ENCODE measurements at places on chromosomes 1 and 21.

DNA sequence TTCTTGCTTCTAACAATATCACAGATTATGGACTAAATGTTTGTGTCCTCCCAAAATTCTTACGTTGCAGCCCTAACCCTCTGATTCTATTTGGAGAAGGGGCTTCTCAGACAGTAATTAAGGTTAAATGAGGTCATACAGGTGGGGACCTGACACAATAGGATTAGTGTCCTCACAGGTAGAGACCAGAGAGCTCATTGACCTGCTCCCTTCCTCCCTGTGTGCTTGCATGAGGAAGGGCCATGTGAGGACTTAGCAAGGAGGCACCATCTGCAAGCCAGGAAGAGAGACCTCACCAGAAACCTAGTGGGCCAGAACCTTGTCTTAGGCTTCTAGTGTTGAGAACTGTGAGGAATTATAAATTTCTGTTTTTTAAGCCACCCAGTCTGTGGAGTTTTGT is 322.6 kb downstream of the SMYD3 start:
- no peak for DNase-seq

DNA sequence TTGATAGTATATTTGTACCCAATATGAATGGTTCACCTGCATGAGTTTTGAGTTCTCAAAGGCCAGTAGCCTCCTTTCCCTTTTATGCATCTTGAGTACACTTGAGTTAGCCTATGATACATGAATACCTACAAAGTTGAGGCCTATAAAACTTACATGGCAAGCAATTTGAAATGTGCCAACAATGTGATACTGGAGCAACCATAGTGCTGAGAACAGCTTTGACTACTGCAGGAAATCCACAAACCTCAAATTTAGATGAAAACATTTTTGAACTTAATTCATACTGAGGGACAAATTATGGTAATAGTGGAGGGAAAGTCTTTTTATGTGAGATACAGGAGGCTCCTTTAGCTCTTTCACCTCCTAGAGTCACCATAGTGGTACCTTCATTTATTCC is 37.4 kb downstream of the LEPR start:
- no peak for DNase-seq

- DNase-seq = no peak
Observed at GRCh38 chr1:232704694-232705680, 75.1 kb upstream of the SIPA1L2 start.

DNA sequence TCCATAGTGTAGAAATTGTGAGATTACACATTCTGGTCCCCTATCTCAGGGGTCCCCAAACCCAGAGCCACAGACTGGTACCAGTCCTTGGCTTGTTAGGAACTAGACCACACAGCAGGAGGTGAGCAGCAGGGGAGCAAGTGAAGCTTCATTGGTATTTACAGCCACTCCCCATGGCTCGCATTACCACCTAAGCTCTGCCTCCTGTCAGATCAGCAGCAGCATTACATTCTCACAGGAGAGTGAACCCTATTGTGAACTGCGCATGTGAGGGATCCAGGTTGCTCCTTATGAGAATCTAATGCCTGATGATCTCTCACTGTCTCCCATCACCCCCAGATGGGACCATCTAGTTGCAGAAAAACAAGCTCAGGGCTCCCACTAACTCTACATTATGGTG is 229.7 kb upstream of the IRF2BP2 start:
- DNase-seq = no peak

DNA sequence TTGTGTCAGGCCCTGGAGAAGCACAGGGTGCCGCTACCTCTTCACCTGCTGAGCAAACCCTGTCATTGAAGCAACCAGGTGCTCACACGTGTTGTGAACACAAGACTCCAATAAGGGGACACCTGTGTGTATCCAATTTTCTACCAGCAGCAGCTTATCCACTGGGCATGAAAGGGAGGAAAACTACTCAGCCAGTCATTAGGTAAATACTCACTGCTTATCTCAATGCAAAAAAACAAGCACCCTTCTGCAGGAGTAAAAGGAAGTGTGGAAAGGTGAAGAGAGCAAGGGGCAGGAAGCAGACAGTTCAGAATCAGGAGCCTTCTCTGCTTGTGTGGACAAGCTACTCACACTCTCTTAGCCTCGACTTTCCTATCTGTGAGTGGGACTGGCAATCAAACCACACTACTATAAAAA is 148.9 kb downstream of the ETS2 start:
- no peak for DNase-seq

- no peak for DNase-seq
Observed at GRCh38 chr21:29893687-29894086, 46.1 kb downstream of the GRIK1 start.

All from cortex of kidney (tissue), 1 donor.